ENCODE measurements at places on chromosomes 1 and 21. TPM values are rescaled to one million over a fixed set of nuclear protein-coding genes. Genes with fewer than 3 reads are reported as not detected.

DNA sequence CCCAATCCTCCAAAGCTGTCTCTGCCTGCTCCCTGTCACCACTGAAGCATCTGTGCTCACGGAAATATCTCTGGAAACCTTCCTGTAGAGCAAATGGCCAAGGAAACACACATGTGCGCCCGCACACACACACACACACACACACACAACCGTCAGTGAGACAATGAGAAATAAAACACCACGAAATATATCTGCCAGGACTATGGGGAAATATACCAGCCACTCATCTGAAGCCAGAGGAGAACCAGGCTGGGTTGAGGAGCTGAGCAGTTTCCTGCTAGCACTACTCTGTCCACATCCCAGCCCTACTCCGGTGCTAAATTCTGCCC is 25.1 kb upstream of the PLXNA2 start:
- no peak overlapping the region for H3K27ac ChIP-seq
- H3K4me3 ChIP-seq: no peak overlapping the region
- peaks cover 4% of the 10 kb centered on the region for H3K4me1 ChIP-seq

- DNase-seq: no peak
- H3K27ac ChIP-seq: no peak overlapping the region
- H3K27me3 ChIP-seq: no peaks in the 10 kb centered on the region
- no peaks in the 10 kb centered on the region for H3K36me3 ChIP-seq
Observed at GRCh38 chr1:193674292-193674944, 488.0 kb upstream of the B3GALT2 start.

- no peaks in the 10 kb centered on the region for H3K36me3 ChIP-seq
- no peaks in the 10 kb centered on the region for H3K4me1 ChIP-seq
- peaks cover 16% of the 10 kb centered on the region for H3K27me3 ChIP-seq
- no peak for DNase-seq
- H3K27ac ChIP-seq: no peak overlapping the region
- H3K4me3 ChIP-seq: no peak overlapping the region
Observed at GRCh38 chr1:207093944-207094343, 5.3 kb downstream of the C4BPB start.

Gene OR10Z1
- total RNA-seq: not detected

DNA sequence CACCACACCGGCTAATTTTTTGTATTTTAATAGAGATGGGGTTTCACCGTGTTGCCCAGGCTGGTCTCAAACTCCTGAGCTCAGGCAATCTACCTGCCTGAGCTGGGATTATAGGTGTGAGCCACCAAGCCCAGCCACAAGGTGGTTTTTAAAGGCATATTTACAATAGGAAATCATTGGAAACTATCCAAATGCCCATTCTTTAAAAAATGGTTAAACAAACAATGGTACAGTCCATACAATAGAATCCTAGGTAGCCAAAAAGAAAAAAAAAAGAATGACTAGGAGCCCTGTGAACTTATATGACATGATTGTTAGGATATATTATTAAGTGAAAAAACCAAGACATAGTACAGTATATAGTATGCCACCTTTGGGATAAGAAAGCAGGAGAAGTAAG is 5.3 kb downstream of the ATP2B4 start:
- H3K4me1 ChIP-seq: peaks cover 40% of the 10 kb centered on the region
- H3K4me3 ChIP-seq: no peak overlapping the region
- H3K36me3 ChIP-seq: no peaks in the 10 kb centered on the region
- DNase-seq: no peak
- no peak overlapping the region for H3K27ac ChIP-seq

Measured in osteocyte (in vitro differentiated cells).